ENCODE measurements at places on chromosomes 3 and 15.

- DNase-seq: no peak
Observed at GRCh38 chr3:22361521-22361920, 610.5 kb upstream of the ZNF385D start.

DNA sequence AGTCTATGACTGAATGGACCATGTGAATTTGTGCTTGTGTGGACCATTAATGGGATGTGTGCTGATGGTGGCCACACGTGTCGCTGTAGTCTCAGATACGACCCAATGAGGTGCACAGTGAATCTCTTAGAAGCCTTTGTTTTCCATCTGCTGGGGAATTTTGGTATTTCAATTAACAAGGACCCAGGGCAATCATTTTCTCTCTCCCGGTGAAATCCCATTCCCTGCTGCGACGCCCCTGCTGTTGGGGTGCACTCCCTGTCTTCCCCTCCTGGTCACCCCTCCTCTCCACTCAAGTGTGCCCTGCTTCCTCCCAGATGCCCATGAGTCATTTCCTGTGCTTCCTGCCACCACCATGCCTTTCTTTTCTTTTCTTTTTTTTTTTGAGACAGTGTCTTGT lies 32.7 kb downstream of the EBLN2 start:
- DNase-seq: no peak

- DNase-seq: no peak
Observed at GRCh38 chr3:62955126-62955525, 79.9 kb upstream of the CADPS start.

DNA sequence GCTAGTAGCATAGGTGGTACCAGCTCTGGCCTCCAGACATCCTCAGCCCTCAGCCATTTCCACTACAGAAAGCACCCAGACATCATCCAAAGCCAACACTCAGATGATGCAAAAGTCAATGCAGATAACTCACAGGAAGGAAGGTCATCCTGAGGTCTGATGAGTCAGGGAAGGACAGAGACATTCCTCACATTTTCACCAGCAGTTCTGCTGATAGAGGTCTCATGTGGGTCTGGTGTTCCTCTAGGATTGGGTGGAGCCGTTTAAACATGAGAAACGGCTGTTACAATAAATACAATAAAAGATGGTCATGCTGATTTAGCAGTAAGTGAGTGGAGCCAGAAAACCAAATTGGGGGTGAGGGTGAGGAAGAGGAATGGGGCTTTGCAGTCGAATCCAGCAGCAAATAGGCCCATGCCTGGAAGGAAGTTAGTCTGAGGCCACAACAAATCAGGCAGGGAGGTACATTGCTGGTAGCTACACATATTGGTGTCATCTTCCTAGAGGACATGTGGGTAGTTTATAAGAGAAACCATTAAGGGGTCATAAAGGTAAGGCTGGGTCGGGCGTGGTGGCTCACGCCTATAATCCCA lies 33.3 kb upstream of the FLNB start:
- no peak for DNase-seq

DNA sequence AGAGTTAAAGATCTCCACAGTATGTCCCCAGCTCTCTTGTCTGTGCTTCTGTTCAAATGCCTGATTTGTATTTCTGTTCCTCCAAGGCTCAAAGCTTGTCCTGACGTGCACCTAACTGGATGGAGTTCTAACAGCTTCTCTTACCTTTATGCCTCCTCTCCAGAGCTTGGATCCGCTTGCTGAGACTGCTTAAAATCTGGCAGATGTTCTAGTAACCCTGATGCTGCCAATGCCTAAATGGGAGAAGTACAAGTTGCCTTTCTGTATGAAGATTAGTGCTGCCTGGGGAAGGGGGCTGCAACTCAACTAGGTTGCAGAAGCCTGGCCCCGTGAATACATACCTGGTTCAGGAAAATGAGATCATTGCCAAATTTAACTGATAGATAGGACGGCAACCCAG lies 354.5 kb upstream of the KCNMB2 start:
- DNase-seq: no peak

- no peak for DNase-seq
Observed at GRCh38 chr3:96863129-96863740, 48.8 kb downstream of the EPHA6 start.

- peak; percentile 49 for DNase-seq
Observed at GRCh38 chr3:184727357-184728009, 15.6 kb upstream of the MAGEF1 start.
